ENCODE measurements at places on chromosomes 7 and 10.

GRCh38 chr10:8055420-8056349 is 1.2 kb downstream of the GATA3 start:
- no peak for DNase-seq

DNA sequence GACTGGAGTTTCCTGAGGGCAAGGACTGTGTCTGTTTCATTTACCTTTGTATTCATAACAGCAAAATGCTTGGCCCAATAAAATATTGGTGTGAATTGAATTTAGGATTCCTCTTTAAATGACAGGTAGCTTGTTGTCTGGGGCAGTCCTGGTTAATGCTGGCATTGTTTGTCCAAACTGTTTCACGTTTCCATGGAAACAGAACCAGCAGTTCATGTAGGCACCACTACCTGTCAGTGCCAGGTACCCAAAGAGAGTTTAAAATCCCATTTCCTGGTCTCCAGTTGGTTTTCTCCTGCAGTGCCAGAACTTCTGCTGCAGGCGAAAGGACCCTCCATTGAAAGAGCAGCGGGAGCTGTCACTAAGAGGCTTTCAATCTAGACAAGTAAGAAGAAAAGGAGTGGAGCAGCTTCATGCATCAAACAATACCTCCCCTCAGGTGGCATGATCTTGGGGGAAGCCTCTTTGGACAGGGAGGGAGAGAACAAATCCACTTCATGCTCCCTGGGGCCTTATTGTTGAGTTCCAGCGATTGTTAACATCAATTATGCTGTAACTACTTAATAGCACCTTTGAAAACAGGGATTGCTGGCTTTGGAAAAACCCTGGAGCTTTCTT is 109.6 kb downstream of the KIF20B start:
- no peak for DNase-seq

GRCh38 chr10:125783957-125784356 is 8.3 kb upstream of the MMP21 start:
- DNase-seq: no peak

DNA sequence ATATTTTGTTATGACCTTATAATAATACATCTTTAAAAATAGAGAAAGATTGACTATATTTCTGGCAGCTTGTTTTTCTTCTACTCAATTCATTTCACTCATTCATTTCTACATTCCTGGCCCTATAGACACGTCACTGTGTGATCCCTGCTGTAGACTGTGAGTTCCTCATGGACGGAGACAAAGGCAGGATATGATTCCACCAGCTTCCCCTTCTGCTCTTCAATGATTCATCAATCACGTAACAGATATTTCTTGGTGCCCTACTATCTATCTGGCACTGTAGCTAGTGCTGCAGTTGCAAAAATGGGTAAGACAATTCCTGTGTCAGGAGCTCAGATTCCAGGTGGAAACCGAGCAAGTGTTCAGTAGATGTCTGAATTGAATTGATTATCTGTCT is 415.0 kb downstream of the SFMBT2 start:
- DNase-seq: no peak

- DNase-seq: no peak
Observed at GRCh38 chr10:111077479-111077784, 603 bp downstream of the ADRA2A start.

GRCh38 chr10:90969947-90970673 is 49.2 kb upstream of the ANKRD1 start:
- no peak for DNase-seq

- no peak for DNase-seq
Observed at GRCh38 chr7:143367972-143368371, 5.5 kb upstream of the FAM131B start.
